ENCODE measurements at places on chromosomes 6 and 20. TPM values are rescaled to one million over a fixed set of nuclear protein-coding genes. Genes with fewer than 3 reads are reported as not detected.

DNA sequence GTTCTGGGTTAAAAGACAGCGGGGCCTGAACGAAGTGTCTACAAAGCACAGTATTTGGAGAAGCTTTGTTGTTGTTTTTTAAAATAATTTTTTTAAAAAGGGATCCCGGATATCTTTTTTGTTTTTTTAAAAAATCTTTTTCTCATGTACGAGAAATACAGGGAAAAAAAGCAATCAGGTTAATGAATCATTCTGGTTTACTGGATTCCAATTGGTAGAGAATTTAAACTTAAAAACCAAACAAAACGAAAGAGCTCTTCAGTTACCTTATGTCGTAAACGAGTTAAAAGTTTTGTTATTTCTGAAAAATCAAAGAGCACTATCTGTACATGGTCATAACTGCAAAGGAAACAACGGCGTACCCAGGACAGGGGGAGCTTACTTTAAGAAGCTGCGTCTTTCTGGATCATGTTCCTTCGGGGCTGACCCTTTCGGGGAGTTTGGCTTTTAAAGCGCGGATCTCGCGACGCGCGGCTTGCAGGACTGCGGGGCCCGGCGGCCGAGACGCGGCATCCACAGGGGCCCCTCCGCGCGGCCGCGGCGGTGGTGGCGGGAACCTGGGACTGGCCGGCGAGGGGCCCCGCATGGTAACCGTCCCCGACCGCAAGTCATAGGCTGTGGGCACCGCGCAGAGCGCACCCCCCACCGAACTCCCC is 927 bp downstream of the IL20RA start:
- DNase-seq, result no peak

GRCh38 chr6:141199074-141199473 is 933.7 kb upstream of the GJE1 start:
- no peak for DNase-seq

DNA sequence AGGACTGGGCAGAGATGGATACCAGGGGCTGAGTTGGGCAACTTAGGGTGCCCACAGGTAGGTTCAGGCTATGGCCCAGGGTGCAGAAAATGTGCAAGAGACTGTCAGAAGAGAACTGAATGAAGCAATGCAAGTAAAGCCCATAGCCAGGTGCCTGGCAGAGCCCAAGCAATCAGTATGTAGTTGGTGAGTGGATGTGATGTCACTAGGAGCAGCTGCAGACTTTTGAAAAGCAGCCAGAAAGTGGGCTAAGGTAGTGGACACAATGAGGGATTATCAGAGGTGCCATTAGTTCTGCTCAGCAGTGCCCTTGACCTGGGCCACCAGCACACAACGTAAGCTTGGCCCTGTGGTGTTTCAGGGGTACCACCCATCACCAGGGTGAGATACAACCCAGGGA is 135.3 kb downstream of the SOBP start:
- DNase-seq, result no peak

GRCh38 chr20:4929686-4930397 is 71.5 kb downstream of the SLC23A2 start:
- no peak for DNase-seq

- DNase-seq, result no peak
Observed at GRCh38 chr6:49205526-49205925, 257.5 kb downstream of the MMUT start.

- no peak for DNase-seq
Observed at GRCh38 chr6:147534116-147534860, 25.8 kb downstream of the SAMD5 start.

GRCh38 chr20:595330-596308 is 14.5 kb downstream of the TCF15 start:
- no peak for DNase-seq

- DNase-seq, result no peak
Observed at GRCh38 chr20:38730989-38731737, 6.9 kb downstream of the SLC32A1 start.

DNA sequence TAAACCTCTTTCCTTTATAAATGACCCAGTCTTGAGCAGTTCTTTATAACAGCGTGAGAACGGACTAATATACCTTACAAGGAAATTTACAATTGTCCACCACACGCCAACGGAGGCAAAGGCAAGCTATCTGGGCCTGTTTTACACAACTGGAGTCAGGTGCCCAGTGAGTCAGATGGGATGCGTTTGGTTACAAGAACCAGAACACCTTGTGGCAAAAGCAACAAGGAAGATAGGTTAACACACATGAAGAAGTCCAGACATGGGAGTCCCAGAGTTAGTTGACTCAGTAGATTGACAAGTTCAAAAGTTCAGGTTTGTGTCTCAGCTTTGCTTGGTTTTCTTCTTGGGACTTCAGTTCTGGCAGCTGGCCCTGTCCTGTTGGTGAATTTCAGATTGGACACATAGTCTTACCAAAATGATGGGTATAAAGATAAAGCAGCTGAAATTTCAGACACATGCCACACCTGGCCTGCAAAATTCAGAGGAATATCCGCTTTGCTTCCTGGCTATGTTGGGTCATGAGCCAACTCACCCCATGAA is 97.9 kb downstream of the PXDC1 start:
- DNase-seq, result no peak

GRCh38 chr20:48904566-48905296 is 16.8 kb upstream of the ARFGEF2 start:
- DNase-seq, result no peak

- no peak for DNase-seq
Observed at GRCh38 chr6:137095093-137095492, 50.3 kb upstream of the IL20RA start.

CCN5 gene
- not detected for total RNA-seq

TFAP2B gene
- not detected for total RNA-seq

LY6G6C gene
- total RNA-seq, result not detected

ARMC2 gene
- total RNA-seq, result 0.99 TPM

TJAP1 gene
- total RNA-seq, result 9.2 TPM

RSPO3 gene
- total RNA-seq, result 2.8 TPM

TPBG gene
- 9.0 TPM for total RNA-seq

CTAGE9 gene
- total RNA-seq, result not detected

DPPA5 gene
- total RNA-seq, result not detected
